ENCODE measurements at places on chromosomes 11 and 22.

DNA sequence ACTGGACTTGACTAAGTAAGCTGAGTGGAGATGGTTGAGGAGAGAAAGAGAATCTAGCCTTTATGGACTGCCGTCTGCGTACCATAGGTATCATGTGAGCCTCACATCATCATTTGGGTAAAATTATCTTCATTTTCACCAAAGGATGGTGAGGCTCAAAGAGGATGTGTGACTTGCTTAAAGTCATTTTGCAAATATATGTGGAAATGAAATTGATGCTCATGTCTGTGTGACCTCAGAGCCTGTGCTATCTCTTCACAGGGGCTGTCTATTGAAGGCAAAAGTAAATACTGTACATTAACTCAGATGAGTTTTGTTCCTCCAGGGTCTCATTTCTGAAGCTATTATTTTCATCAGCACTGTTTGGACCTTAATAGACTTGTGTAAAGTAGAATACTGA lies 83.3 kb upstream of the ALKBH3 start:
- DNase-seq = no peak

DNA sequence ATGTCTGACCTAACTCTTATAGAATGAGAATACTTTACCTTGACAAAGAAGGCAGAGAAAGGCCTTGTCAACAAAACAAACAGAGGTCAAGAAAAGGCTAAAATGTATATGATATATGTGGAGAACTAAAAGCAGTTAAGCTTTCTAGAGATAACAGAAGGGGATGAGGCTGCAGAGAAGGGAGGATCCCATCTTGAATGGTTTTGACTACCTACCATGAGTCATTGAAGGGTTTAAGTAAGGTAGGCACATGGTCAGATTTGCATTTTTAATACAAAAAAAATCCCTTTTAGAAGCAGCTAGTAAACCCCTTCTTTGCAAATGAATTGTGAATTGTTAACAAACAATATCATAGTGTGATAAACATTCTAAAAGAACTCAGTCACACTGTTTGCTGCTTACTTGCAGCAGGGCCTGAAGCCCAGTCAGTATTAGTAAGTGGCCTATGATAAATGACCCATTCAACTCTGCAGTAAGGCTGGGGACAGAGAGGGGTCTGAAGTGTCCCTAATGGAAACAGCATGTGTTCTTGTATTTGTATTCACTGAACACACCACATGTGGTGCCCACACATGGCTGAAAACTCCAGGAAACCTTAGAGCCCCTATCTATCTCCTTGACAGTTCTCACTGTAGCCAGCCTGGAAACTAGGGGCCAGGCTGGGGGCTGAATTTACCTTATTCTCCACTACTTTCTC lies 328.8 kb upstream of the PITPNB start:
- DNase-seq = no peak

- DNase-seq = no peak
Measured at GRCh38 chr22:22673628-22674027, 29.2 kb downstream of the GGTLC2 start.

DNA sequence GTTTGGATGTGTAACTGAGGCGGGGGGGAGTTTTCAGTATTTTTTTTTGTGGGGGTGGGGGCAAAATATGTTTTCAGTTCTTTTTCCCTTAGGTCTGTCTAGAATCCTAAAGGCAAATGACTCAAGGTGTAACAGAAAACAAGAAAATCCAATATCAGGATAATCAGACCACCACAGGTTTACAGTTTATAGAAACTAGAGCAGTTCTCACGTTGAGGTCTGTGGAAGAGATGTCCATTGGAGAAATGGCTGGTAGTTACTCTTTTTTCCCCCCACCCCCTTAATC lies 2.3 kb downstream of the MALAT1 start:
- DNase-seq = no peak

- no peak for DNase-seq
Measured at GRCh38 chr11:134047586-134047999, 21.3 kb upstream of the JAM3 start.

- DNase-seq = no peak
Measured at GRCh38 chr11:86369668-86370067, 5.0 kb upstream of the CCDC81 start.

- no peak for DNase-seq
Measured at GRCh38 chr11:14027525-14027924, 65.0 kb downstream of the SPON1 start.

DNA sequence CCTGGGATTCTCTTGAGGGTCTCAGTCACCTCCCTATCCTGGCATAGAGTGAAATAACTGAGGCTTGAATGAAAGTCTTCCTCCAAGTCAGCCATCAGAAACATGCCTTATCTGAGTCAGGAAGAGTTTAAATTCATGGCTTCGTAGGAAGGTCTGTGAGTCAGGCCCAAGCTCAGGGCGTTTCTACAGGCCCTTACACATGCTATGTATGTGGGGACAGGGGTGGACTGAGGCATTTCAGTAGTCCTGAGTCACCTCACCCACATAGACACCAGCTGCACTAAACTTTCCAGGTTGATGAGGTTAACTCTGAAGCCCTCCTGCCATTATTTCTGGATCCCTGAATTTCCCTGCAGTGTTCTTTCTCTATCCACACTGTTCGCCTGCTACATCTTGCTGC lies 134.6 kb upstream of the RCN1 start:
- no peak for DNase-seq

Data from D341Med (cell line).